ENCODE measurements at places on chromosomes 16 and 17.

- H3K4me1 ChIP-seq: no peaks in the 10 kb centered on the region
- no peak for DNase-seq
- H3K27me3 ChIP-seq: no peaks in the 10 kb centered on the region
- no peak overlapping the region for H3K27ac ChIP-seq
- H3K36me3 ChIP-seq: no peaks in the 10 kb centered on the region
- H3K4me3 ChIP-seq: no peak overlapping the region
These were observed 12.9 kb upstream of the ZKSCAN2 start for GRCh38 chr16:25270577-25270976.

DNA sequence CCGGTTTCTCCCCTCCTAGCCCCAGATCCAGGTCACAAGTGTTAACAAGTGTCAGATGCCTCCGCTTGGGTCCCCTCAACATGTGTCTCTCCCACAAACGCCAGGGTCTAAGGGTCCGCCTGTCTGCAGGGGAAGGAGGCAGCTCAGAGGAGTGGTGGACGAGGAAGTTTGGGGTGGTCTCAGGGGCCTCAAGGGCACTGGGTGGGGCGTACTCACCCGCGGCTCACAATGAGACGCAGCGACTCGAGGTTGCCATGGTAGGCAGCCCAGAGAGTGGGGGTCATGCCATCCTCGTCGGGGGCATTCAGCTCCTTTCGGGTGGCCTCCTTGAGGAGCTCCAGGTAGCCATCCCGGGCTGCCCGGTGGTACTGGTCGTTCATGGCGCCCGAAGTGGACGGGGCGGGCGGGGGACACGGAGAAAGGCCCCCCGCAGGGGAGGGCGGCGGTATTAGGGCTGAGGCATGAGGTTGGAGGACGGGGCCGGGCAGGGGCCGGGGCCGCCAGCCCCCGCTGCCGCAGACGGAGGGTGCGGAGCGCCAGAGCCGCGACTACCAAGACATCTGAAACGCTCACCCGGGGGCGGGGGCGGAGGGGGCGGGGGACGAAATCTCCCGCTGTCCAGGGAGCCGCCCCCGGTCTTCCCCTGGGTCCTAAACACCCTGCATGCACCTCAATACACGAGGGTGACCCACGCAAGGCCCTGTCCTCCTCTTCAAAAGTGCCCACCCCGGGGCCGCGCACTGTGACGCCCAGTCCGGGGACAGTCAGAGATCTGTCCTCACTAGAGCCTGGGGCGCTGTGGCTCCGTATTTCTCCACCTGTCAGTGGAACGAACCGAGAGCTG lies at the start of gene USH1G:
Gene USH1G, minus strand, starts transcription at position 562 of the 844 bp plus-strand sequence. Its CDS starts 182 bp downstream, at position 380.
- no peaks in the 10 kb centered on the region for H3K4me1 ChIP-seq
- H3K27me3 ChIP-seq: peaks cover 97% of the 10 kb centered on the region
- H3K27ac ChIP-seq: no peak within 1 kb of the TSS
- DNase-seq: no peak

GRCh38 chr16:73713778-73714495 lies 582.7 kb upstream of the PSMD7 start:
- H3K4me3 ChIP-seq: no peak overlapping the region
- no peak overlapping the region for H3K27ac ChIP-seq
- no peaks in the 10 kb centered on the region for H3K4me1 ChIP-seq
- H3K36me3 ChIP-seq: no peaks in the 10 kb centered on the region

DNA sequence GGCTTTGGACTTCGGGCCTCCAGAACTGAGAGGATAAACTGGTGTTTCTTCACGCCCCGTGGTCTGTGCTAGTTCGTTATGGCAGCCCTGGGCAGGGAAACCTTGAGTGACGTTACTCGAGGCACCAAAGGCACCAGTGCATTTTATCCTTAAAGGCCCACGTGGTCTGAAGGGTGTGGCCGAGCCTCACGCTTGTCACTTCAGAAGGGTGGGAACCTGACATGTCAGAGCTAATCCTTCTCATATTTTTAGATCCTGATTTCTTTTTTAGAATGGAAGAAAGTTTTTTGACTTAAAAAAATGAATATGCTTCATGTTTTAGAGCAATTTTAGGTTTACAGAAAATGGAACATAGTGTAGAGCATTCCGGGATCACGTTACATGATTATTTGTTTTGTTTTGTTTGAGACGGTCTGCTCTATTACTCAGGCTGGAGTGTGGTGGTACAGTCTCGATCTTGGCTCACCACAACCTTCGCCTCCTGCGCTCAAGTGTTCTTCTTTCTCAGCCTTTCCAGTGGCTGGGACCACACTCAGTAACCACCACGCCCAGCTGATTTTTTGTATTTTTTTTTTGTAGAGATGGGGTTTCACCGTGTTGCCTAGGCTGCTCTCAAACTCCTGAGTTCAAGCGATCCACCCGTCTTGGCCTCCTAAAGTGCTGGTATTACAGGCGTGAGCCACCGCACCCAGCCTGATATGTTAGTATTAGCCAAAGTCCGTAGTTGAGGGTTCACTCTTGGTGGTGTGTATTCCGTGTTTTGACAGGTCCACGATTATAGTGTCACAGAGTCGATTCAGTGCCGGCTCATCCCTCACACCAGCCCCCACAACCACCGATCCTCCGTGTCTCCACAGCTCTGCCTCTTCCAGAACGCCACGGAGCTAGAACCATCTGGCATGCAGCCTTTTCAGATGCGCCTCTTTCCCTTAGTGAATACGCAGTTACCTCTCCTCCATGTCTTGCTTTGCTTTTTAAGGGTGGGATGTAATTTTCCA lies 47.9 kb downstream of the RAB11FIP3 start:
- no peak overlapping the region for H3K4me3 ChIP-seq
- H3K27ac ChIP-seq: no peak overlapping the region

DNA sequence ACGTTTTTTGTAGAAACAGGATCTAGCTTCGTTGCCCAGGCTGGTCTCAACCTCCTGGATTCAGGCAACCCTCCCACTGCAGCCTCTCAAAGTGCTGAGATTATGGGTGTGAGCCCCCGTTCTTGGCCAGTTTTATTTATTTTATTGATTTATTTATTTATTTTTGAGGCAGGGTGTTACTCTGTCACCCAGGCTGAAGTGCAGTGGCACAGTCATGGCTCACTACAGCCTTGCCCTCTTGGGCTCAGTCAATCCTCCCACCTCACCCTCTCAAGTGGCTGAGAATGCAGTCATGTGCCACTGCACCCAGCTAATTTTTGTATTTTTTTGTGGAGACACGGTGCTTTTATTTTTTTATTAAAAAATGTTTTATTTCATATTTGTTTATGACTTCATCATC lies 79.9 kb upstream of the ATF7IP2 start:
- H3K36me3 ChIP-seq: no peaks in the 10 kb centered on the region
- no peak overlapping the region for H3K4me3 ChIP-seq
- no peaks in the 10 kb centered on the region for H3K4me1 ChIP-seq
- H3K27ac ChIP-seq: no peak overlapping the region
- no peaks in the 10 kb centered on the region for H3K27me3 ChIP-seq
- DNase-seq: no peak

Measured in MM.1S (cell line).